Naive thymus-derived CD4-positive, alpha-beta T cell (primary cell): ENCODE measurements at places on chromosomes 2 and 18. TPM values are rescaled to one million over a fixed set of nuclear protein-coding genes. Genes with fewer than 3 reads are reported as not detected.

The IL1RL2 gene
- total RNA-seq, result not detected

The IER3IP1 gene
- 3.7 TPM for total RNA-seq

The LMAN2L gene
- total RNA-seq, result 9.2 and 9.4 TPM in 2 replicates

The NYAP2 gene
- total RNA-seq, result not detected

The UNC50 gene
- 22.7 TPM for total RNA-seq

The STPG4 gene
- not detected for total RNA-seq

The OTOS gene
- total RNA-seq, result not detected

The SERPINB11 gene
- total RNA-seq, result not detected

The CERKL gene
- total RNA-seq, result not detected in 2 replicates

The SERPINB2 gene
- total RNA-seq, result 8.5 TPM

The MYCN gene
- total RNA-seq, result 2.3 TPM

The LIMS3 gene
- 1.3 TPM for total RNA-seq

The SIX2 gene
- not detected in 2 replicates for total RNA-seq

The INHBB gene
- total RNA-seq, result not detected in 2 replicates

The PDCD1 gene
- not detected for total RNA-seq

The PLGLB2 gene
- total RNA-seq, result 6.5 TPM

The ZBTB7C gene
- total RNA-seq, result not detected

The QPCT gene
- 0.86 TPM for total RNA-seq

The ESPNL gene
- total RNA-seq, result 0.35 TPM
